ENCODE measurements at places on chromosomes 7 and 10. TPM values are rescaled to one million over a fixed set of nuclear protein-coding genes. Genes with fewer than 3 reads are reported as not detected.
A peak's percentile ranks its signal among the peaks of the same experiment; 100 is the strongest.

- no peak for DNase-seq
These were observed 252.7 kb upstream of the PITRM1 start for GRCh38 chr10:3425261-3425660.

PNLIP gene
- total RNA-seq: 1.1 TPM

- DNase-seq: peak; percentile 78
These were observed 47.7 kb upstream of the FGL2 start for GRCh38 chr7:77247206-77247850.

- DNase-seq: no peak
These were observed 21.4 kb upstream of the TPST1 start for GRCh38 chr7:66183700-66184099.

DNA sequence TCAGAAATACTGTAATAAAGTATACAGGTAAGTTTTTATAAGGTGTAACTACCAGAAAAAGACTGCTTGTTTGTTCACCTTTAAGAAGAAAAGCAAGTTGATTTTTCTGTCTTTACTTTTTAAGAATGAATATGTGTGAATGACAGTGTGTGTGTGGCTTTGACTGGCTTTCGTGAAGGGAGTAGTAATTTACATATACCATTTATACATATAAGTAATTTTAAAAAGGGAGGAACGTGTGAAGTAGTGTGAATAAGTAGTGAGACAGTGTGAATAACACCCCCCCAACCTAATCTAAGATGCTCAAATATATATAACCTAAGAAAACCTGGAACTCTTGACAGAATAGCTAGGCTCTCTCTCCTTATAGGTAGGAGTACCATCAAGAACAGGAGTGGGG is 33.2 kb downstream of the RBM33 start:
- DNase-seq: no peak

DNA sequence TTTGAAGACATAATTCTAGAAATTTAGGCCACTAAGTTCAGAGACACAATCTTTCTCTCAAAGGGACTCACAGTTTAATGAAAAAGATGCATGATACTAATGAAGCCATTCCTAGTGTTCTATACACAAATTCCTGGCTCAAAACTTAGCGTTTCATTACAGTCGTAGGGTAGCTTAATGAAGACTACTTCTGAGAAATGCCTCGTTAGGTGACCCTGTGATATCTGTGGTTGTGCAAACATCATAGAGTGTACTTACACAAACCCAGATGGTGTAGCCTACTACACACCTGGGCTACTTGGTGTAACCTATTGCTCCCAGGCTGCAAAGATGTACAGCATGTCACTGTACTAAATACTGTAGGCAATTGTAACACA is 488 bp upstream of the CHCHD3 start:
- no peak for DNase-seq

- no peak for DNase-seq
These were observed 118.3 kb downstream of the PPP1R17 start for GRCh38 chr7:31805209-31805818.

GRCh38 chr7:80284855-80285254 is 150.2 kb downstream of the GNAI1 start:
- no peak for DNase-seq

SLC39A12 gene
- total RNA-seq: 0.44 TPM

POT1 gene
- total RNA-seq: 16.4 TPM

LAMB1 gene
- total RNA-seq: 651 TPM

OPN1SW gene
- not detected for total RNA-seq

CTAGE8 gene
- total RNA-seq: 0.32 TPM

DIP2C gene
- total RNA-seq: 32.2 TPM

DNA sequence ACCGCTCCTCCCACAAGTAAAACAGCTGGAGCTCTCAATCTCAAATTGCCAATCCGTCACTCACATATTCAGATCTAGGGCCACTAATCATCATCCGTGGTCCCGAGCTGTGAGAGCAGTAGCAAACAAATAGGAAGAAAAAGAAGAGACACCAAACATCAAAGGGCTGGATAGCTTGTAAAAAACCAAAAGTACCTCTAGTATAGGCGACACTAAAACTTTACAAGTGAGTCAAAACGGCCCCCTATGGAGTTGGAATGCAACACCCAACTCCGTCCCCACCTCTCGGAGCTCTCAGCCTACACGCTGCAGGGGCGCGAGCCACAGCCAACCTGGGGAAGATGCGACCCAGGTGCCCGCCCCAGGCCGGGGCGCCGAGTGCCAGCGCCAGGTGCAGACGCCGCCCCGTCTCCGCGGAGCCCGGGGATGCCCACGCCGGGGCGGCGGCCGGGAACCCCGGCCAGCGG is 581 bp downstream of the FAM3C start:
- DNase-seq: no peak

DNA sequence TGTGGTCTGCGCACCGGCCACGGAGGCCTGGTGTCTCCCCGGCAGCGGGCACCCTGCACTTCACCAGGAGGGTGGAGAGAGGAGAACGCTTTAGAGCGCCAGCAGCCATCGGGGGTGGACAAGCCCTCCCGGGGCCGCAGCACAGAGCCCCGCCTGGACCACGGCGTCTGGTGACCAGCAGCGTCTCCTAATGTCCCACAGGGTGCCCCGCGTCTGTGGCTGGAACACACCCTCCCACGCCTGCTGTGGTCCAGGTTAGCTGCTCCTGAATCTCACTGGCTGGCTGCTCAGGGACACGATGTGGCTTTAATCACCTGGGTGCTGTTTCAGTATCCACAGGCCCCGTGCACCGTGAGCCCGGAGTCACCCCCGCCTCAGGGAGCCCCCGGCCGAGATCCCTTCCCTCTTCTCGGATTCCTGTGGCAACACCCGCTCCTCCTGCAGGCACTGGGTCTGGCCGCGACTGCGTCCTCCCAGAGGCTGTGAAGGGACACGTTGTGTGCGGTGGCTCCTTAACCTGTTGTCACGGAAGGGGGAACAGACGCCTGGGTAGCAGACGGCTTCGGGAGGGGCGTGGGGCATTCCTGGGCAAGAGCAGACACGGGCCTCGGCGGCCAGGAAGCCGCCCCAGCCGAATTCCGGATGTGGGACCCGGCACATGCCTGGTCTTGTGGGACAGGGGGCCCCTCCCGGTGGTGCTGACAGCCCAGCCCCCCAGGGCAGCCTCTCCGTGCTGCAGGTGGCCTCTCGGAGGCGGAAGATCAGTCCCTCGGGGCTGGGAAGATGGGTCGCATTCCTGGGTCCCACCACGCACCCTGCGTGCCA is 78.9 kb downstream of the FOXL3 start:
- DNase-seq: no peak

- DNase-seq: no peak
These were observed 82.3 kb downstream of the HTR7 start for GRCh38 chr10:90775351-90776028.

DNA sequence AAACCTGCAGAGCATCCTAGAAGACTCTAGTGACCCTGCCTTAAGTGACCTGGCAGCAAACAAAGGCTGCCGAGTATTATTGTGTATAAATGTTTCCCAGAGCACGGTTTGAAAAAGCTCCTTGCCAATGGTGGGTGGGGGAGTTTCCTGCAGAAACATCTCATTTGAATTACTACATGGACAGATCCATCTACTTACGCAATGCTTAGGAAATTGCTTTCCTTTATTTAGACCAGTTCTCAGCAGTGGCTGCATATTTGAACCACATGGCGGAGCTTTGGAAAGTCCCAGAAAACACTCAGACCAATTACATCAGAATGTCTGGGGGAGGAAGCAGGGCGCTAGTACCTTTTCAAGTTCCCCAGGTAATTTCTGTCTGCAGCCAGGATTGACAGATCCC is 560.9 kb downstream of the SDK1 start:
- DNase-seq: no peak

DNA sequence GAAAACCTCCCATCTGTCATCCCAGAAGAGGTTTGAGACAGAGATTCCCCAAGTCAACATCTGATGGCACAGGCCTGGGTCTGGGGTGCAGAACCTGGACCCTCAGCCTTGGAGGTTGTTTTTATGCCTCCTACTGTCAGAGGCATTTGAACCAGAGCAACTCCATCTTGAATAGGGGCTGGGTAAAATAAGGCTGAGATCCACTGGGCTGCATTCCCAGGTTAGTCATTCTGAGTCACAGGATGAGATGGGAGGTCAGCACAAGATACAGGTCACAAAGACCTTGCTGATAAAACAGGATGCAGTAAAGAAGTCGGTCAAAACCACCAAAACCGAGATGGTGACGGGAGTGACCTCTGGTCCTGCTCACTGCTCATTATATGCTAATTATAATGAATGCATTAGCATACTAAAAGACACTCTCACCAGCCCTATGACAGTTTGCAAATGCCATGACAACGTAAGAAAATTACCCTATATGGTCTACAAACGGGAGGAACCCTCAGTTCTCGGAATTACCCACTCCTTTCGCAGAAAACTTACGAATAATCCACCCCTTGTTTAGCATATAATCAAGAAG is 92.0 kb downstream of the ITGA8 start:
- no peak for DNase-seq

GRCh38 chr10:72790216-72790990 is 98.5 kb downstream of the MCU start:
- DNase-seq: no peak

EPHB6 gene
- 16.9 TPM for total RNA-seq

- no peak for DNase-seq
These were observed 3.7 kb upstream of the DPYSL4 start for GRCh38 chr10:132183046-132183445.

DNA sequence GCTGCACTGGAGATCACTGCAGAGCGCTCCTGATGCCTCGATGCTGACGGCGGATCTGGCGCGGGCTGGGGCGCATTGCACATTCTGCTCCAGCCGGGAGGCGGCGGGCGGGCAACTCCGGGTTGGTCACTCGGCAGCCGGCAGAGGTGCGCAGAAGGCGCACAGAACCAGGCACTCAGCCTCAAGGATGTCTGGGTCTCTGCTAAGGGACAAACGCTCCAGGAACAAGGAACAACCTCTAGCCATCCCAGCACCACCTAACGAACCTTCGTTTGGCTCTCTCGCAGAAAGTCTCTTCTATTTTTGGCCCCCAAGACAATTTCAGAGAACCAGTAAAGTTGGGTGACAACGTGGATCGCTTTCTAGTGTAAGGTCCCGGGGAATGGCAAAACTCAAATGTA is 254.6 kb downstream of the OTUD1 start:
- no peak for DNase-seq

DNA sequence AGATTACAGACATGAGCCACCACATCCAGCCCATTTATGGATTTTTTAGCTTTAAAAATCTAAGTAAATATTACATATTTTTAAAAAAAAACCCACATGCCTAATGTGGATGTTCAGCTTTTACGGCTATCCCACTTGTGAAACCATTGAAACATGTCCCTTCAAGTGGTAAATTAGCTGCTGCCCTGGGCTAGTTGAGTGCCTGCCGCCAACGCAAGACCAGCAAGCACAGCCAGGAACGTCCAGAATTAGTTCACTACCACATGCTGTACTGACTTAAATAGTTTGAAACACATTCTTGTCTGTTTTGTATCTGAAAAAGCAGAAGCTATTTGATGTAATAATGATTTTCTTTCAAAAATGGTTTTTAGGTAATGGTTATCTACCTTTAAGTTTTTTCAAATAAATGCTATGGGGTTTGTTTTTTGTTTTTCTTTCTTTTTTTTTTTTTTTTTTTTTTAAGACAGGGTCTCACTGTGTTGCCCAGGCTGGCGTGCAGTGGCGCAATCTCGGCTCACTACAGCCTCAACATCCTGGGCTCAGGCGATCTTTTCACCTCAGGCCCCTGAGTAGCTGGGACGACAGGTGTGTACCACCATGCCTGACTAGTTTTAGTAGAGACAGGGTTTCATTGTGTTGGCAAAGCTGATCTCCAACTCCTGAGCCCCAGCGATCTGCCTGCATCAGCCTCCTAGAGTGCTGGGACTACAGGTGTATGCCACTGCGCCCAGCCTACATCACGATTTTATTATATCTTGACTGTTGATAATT is 57.0 kb downstream of the KLRG2 start:
- DNase-seq: no peak

DNA sequence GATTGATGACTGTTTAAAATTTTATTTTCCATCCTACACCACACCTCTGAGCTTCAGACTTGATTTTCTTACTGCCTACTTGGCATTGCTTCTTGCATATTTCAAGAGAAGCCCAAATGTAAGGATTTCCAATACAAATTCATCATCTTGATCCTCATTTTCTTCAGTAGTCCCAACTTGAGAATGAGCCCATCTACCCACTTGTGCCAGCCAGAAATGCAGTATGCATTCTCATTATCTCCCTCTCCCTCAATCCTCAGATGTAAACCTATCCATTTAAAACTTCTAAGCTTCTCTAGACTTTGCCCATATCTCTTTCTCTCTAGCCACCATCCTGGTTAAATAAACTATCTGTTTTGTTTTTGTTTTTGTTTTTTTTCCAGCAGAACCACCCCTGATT is 22.4 kb upstream of the EGFR start:
- DNase-seq: no peak

- DNase-seq: no peak
These were observed 107.0 kb downstream of the XRCC2 start for GRCh38 chr7:152568972-152569371.

GRCh38 chr7:85289279-85289678 is 102.4 kb upstream of the SEMA3D start:
- no peak for DNase-seq

ADGRA1 gene
- 0.32 TPM for total RNA-seq

LEP gene
- 12.3 TPM for total RNA-seq

GRCh38 chr10:20890491-20891337 is 6.4 kb downstream of the NEBL start:
- no peak for DNase-seq

NXPH1 gene
- not detected for total RNA-seq

GRCh38 chr7:140867467-140868462 is 57.0 kb downstream of the BRAF start:
- no peak for DNase-seq
